ENCODE measurements at places on chromosomes 1 and 21. TPM values are rescaled to one million over a fixed set of nuclear protein-coding genes. Genes with fewer than 3 reads are reported as not detected.

- peaks cover 22% of the 10 kb centered on the region for H3K4me1 ChIP-seq
- H3K27me3 ChIP-seq = no peaks in the 10 kb centered on the region
- no peak overlapping the region for H3K27ac ChIP-seq
- no peaks in the 10 kb centered on the region for H3K36me3 ChIP-seq
Observed at GRCh38 chr21:44054710-44055109, 42.6 kb downstream of the TRAPPC10 start.

DNA sequence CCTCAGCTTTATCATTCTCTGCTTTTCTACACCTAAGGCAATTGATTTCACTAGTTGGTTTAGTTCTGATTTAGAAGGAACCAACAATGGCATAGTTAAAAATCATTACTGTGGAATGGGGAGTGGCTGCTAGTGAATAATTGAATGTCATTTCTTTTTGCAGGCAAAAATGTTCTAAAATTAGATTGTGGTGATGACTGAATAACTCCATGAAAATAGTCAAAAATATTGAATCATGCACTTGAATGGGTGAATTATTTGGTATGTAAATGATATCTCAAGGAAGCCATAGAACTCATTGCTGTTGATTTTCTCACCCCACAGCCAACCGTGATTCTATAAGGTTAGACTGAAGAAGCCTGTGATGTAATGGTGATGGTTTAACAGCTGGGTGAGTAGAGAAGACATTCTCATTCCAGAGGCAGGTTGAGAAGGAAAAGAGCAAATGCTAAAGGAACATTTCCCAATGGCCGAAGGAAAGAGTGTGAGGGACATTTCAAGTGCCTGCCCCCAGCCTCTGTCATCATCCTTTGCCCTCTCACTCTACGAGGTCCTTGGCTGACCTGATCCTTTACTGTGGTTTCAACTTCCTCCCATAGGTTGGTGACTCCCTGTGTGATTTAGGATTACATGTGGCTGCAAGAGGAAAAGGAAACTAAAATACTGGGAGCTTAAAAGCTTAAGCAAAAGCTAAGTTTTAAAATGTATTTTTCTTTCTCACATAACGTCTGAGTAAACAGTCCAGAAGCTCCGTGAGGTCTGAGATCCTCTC is 12.5 kb downstream of the OVAAL start:
- no peaks in the 10 kb centered on the region for H3K4me1 ChIP-seq
- no peak overlapping the region for H3K4me3 ChIP-seq
- H3K27me3 ChIP-seq = no peaks in the 10 kb centered on the region
- no peak for DNase-seq

GRCh38 chr1:1873186-1873585 is 17.7 kb downstream of the GNB1 start:
- H3K4me3 ChIP-seq = no peak overlapping the region
- peak overlapping the region; percentile 68 for H3K27ac ChIP-seq
- H3K36me3 ChIP-seq = peaks cover 46% of the 10 kb centered on the region
- DNase-seq = peak; percentile 84
- H3K27me3 ChIP-seq = no peaks in the 10 kb centered on the region

DNA sequence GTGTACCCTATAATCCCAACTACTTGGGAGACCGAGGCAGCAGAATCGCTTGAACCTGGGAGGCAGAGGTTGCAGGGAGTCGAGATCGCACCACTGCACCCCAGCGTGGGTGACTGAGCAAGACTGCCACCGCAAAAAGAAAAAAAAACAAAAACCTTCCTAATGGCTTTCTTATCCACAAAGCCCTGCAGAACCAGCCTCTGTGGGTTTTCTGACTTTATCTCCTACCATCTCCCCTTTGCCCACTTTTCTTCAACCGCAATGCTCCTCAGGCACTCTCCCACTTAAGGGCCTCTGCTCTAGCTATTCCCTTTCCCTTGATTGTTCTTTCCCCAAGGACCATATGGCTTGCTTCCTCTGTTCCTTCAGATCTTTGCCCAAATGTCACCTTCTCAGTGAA is 67.9 kb upstream of the PUM1 start:
- no peak for DNase-seq
- no peaks in the 10 kb centered on the region for H3K27me3 ChIP-seq
- H3K4me1 ChIP-seq = no peaks in the 10 kb centered on the region
- H3K4me3 ChIP-seq = no peak overlapping the region
- no peak overlapping the region for H3K27ac ChIP-seq
- H3K36me3 ChIP-seq = no peaks in the 10 kb centered on the region

GRCh38 chr1:30790850-30791778 is 33.5 kb upstream of the LAPTM5 start:
- no peaks in the 10 kb centered on the region for H3K27me3 ChIP-seq
- no peaks in the 10 kb centered on the region for H3K36me3 ChIP-seq
- no peaks in the 10 kb centered on the region for H3K4me1 ChIP-seq
- H3K4me3 ChIP-seq = no peak overlapping the region
- no peak for DNase-seq

- no peaks in the 10 kb centered on the region for H3K27me3 ChIP-seq
- no peak overlapping the region for H3K27ac ChIP-seq
- H3K4me1 ChIP-seq = peaks cover 30% of the 10 kb centered on the region
- H3K36me3 ChIP-seq = no peaks in the 10 kb centered on the region
Observed at GRCh38 chr1:27774654-27775053, 1.6 kb downstream of the STX12 start.

DNA sequence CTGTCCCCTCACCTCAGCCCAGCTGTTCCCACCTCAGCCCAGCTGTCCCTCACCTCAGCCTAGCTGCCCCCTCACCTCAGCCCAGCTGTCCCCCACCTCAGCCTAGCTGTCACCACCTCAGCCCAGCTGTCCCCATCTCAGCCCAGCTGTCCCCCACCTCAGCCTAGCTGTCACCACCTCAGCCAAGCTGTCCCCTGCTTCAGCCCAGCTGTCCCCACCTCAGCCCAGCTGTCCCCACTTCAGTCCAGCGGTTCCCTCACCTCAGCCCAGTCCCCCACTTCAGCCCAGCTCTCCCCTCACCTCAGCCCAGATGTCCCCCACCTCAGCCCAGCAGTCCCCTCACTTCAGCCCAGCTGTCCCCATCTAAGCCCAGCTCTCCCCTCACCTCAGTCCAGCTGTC is 88.4 kb upstream of the CSF3R start:
- no peaks in the 10 kb centered on the region for H3K4me1 ChIP-seq
- no peak overlapping the region for H3K4me3 ChIP-seq
- no peak for DNase-seq
- H3K27ac ChIP-seq = no peak overlapping the region

C1orf122 gene
- total RNA-seq = 49.1 TPM
